ENCODE measurements at places on chromosomes 11 and 22. TPM values are rescaled to one million over a fixed set of nuclear protein-coding genes. Genes with fewer than 3 reads are reported as not detected.

Gene SNU13
- total RNA-seq, result 183 TPM

Gene TBX1
- 0.94 TPM for total RNA-seq

DNA sequence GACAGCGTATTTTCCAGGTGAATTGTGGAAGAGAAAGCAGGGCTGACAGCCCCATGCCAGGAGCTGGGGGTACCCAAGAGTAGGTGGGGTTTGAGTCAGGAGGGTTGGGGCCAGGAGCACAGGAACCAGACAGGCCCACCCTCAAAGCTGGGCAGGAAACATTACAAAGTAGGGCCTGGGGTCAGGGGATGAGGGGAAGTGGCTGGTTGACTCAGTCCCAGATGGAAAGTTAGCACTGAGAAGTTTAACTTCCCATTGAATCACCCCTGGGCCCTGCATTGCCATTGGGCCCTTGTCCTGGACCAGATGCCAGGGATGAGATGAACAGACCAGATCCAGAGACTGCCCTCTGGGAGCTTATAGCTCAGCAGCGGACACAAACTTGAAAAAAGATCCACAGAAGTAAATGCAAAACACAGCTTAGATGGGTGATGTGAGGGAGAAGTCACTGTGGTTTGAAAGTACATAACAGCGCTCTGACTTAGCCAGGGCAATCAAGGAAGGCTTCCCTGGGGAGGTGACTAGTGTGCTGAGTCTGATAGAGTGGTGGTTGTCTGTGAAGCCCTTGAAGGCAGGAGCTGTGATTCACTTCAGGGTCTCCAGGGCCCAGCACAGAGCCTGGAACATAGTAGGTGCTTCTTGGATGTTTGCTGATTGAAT lies 2.2 kb downstream of the MAFF start:
- DNase-seq, result no peak
- H3K4me3 ChIP-seq, result no peak overlapping the region
- H3K27me3 ChIP-seq, result no peaks in the 10 kb centered on the region
- peak overlapping the region; percentile 94 for H3K27ac ChIP-seq
- H3K4me1 ChIP-seq, result peaks cover 17% of the 10 kb centered on the region

Gene DERL3
- total RNA-seq, result 2.5 TPM

Gene IPO7
- total RNA-seq, result 135 TPM

DNA sequence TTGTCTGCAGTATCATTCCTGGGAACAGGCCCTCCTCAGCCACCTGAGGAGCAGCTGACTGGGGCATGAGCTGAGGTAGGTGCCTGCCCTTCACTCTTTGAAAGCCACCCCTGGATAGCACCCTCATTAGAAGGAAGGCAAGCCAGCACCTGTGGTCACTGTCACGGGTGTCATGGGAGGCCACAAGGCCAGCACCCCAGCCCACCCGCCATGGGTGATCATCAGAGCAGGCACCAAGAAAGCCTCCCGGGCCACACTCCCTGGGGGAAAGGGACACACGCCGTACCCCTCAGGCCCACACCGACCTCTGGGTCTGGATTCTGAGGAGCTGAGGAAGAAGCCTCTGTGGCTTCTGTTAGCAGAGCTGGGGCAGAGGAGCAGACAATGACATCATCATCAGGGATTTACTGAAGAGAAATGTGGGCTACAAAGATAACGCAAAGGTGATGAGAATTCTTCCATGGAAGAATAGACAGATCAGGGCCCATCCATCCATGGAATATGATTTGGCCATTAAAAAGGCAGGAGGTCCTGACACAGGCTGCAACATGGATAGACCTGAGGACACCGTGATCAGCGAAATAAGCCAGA lies 16.7 kb upstream of the NAP1L4 start:
- H3K27ac ChIP-seq, result no peak overlapping the region
- no peak for DNase-seq
- peaks cover 5% of the 10 kb centered on the region for H3K36me3 ChIP-seq
- no peak overlapping the region for H3K4me3 ChIP-seq
- H3K4me1 ChIP-seq, result no peaks in the 10 kb centered on the region
- H3K27me3 ChIP-seq, result no peaks in the 10 kb centered on the region

DNA sequence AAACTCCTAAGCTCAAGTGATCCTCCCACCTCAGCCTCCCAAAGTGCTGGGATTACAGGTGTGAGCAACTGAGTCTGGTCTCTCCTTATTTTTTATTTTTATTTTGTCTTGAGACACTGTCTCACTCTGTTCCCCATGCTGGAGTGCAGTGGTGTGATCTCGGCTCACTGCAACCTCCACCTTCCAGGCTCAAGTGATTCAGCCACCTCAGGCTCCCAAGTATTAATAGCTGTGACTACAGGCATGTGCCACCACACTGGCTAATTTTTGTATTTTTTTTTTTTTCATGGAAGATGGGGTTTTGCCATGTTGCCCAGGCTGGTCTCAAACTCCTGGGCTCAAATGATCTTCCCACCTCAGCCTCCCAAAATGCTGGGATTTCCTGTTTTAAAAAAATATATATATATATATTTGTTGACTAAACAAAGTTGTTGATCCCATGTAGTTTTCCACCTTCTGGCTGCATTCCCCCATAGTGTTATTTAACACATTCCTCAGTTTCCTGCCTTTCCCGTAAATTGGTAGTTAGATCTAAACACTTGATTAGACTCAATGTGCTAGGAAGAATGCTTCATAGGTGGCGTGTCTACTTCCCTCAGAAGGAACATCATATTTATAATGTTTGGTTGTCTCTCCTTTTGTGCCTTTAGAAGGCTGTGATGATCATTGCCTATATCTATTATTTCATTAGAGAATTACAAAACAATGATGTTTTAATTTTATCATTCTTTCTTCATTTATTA lies 38.8 kb downstream of the LRRC32 start:
- no peak overlapping the region for H3K4me3 ChIP-seq
- no peaks in the 10 kb centered on the region for H3K36me3 ChIP-seq
- no peaks in the 10 kb centered on the region for H3K27me3 ChIP-seq
- no peak for DNase-seq
- peak overlapping the region; percentile 85 for H3K27ac ChIP-seq

GRCh38 chr22:37088750-37089408 lies 20.6 kb downstream of the TMPRSS6 start:
- H3K27me3 ChIP-seq, result peaks cover 40% of the 10 kb centered on the region
- no peaks in the 10 kb centered on the region for H3K4me1 ChIP-seq
- no peak overlapping the region for H3K4me3 ChIP-seq
- no peak overlapping the region for H3K27ac ChIP-seq

DNA sequence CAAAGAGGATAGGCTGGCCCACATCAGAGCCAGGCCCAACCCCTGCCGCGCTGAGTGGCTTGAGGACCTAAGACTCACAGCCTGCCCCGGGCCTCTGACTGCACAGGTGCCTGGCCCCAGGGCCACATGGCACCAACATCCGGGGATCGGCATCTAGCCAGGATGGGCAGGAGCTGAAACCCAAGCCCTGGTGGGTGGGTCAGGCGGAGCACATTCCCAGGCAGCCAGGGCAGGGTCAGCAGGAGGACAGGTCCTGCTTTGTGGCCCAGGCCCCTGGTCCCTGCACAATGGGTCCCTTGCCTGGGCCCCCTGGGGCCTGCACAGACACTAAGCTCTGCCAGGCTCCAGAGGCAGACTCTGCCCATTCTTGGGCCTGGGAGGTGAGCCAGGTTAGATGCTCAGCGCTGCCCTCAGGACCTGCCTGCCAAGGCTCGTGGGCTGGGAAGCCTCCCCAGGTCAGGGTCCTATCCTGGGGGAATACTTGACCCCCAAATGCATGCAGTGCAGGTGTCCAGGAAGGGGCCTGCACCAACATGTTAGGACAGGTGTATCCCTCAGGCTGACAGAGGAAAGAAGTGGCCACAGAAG lies 33.5 kb downstream of the ARVCF start:
- no peak for DNase-seq
- no peaks in the 10 kb centered on the region for H3K27me3 ChIP-seq
- H3K4me1 ChIP-seq, result peaks cover 48% of the 10 kb centered on the region
- peaks cover 9% of the 10 kb centered on the region for H3K36me3 ChIP-seq
- no peak overlapping the region for H3K4me3 ChIP-seq

DNA sequence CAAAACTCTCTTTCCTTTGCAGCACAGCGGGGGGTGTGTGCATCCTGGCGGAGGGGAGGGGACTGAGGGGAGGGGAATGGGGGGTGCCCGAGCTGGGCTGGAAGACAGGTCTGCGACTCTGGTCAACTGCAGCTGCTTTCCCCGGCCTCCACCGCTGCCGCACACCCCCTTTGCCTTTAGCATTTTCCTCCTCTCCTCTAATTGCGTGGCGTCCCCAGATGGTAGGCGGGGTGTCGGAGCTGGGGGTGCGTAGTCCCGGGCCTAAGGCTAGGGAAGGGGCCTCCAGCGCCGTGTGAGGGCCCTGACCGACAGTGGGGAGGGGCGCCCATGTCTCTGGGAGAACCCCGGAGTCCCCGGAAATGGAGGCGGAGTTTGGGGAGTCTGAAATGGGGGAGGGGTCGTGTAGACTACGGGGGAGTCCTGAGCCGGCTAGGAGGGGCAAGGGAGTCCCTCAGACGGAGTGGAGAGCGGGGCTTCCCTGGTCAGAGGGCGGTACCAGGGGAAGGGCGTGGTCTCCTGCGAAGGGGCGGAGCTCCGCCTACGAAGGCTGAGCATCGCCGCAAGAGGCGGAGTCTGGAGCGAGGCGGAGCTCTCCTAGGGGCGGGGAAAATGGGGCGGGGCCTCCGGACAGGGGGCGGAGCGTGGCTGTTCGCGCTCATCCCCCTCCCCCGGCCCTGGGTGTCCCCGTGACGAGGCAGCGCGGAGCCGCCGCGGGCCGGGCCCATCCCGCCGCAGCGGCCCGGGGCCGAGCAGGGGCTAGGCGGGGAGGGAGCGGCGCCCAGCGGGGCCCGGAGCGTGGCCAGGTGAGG lies at the start of gene PELI3:
Gene PELI3 (plus strand): TSS at position 681 of the 809 bp plus-strand sequence. CDS start 1,224 bp downstream, outside the sequence.
- peak; percentile 92 for DNase-seq
- H3K27ac ChIP-seq, result peak within 1 kb of the TSS; percentile 84
- peaks cover 5% of the 10 kb centered on the region for H3K4me1 ChIP-seq
- no peaks in the 10 kb centered on the region for H3K36me3 ChIP-seq
- H3K4me3 ChIP-seq, result peak within 1 kb of the TSS; percentile 76

Gene TSPAN18
- 95.0 TPM for total RNA-seq

DNA sequence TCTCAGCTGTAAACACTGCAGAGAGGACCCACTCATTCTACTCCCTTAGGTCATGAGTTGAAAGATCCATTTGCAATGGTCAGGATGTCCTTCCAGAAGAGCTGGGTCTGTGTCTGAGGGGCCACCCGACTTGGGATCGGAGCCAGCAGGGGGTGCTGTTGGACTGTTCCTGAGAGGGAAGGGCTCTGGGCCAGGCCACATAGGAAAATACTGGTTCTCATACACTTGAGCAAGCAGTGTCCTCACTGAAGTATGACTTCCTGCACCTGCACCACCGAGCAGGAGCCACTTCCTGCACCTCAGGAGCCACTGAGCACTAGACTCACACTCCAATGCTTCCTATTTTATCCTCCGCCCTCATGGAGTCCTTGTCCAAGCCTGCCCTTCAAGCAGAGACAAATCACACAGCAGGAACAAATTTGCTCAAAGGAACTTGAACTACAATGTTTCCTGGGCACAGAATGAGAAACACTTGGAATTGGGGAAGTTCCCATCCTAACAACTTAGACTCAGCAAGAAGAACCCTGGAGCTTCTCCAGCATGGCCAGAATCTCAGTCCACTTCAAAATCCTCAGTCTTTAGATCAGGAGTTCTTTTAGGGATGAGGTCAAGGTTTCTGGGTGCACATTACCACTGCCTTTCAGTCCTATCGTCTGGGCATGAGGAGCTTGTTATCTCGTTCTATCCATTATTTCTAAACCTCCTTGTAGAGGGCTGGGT lies 36.6 kb upstream of the VPREB1 start:
- no peaks in the 10 kb centered on the region for H3K4me1 ChIP-seq
- H3K36me3 ChIP-seq, result no peaks in the 10 kb centered on the region
- peak; percentile 57 for DNase-seq
- H3K27ac ChIP-seq, result no peak overlapping the region
- H3K27me3 ChIP-seq, result peaks cover 66% of the 10 kb centered on the region

DNA sequence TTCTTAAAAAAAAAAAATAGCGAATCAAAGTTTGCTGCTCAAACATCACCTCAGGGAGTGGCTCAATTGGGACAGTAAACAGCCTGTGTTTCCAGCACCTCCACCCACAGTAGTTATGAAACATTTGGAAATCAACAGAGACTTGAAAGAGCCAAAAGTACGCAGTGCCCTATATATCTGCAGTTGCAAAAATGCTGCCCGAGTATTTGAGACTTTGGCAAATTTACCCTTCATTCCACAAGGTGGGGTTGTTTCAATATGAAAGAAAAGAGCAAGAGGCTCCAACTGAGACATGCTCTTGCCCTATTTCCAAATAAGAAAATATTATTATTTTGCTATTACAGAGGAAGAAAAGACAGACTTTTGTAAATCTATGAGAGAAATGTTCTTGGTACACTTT lies 851.1 kb upstream of the RAG2 start:
- no peaks in the 10 kb centered on the region for H3K4me1 ChIP-seq
- H3K27me3 ChIP-seq, result no peaks in the 10 kb centered on the region
- no peak overlapping the region for H3K27ac ChIP-seq
- H3K4me3 ChIP-seq, result no peak overlapping the region
- no peak for DNase-seq

GRCh38 chr22:35893698-35894097 lies 134.9 kb downstream of the RBFOX2 start:
- H3K27ac ChIP-seq, result peak overlapping the region; percentile 87
- peaks cover 74% of the 10 kb centered on the region for H3K4me1 ChIP-seq
- H3K4me3 ChIP-seq, result peak overlapping the region; percentile 49
- H3K27me3 ChIP-seq, result no peaks in the 10 kb centered on the region
- peak; percentile 65 for DNase-seq

DNA sequence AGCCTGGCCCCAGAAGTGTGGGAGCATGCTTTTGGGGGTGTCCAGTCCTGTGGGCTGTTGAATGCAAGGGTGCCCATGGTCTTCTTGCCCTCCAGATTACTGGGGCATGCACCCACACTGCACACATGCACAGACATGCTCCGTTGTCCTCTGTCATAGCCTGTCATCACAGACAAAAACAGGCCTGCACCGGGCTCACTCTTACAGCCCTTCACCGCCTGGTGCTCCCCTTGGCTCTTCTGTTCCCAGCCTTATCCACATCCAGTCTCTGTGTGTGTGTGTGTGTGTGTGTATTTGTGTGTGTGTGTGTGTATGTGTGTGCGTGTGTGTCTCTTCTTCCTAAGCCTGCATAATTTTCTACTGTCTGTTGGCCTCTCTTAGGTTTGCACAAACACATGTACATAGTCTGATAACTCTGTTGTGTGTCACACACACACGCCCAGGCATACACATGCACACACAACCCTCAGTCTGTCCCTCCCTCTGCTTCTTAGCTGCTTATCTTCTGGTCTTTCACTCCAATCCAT lies 23.4 kb upstream of the NECTIN1 start:
- no peak overlapping the region for H3K4me3 ChIP-seq
- no peaks in the 10 kb centered on the region for H3K36me3 ChIP-seq
- no peak for DNase-seq
- H3K27me3 ChIP-seq, result peaks cover 14% of the 10 kb centered on the region
- no peak overlapping the region for H3K27ac ChIP-seq

GRCh38 chr11:60530454-60531100 lies 15.4 kb downstream of the MS4A13 start:
- DNase-seq, result no peak
- no peak overlapping the region for H3K27ac ChIP-seq
- H3K27me3 ChIP-seq, result no peaks in the 10 kb centered on the region
- no peaks in the 10 kb centered on the region for H3K36me3 ChIP-seq
- no peak overlapping the region for H3K4me3 ChIP-seq

GRCh38 chr11:44539971-44540370 lies 25.5 kb upstream of the CD82 start:
- H3K4me3 ChIP-seq, result no peak overlapping the region
- DNase-seq, result no peak
- no peak overlapping the region for H3K27ac ChIP-seq
- H3K36me3 ChIP-seq, result no peaks in the 10 kb centered on the region
- no peaks in the 10 kb centered on the region for H3K27me3 ChIP-seq

GRCh38 chr11:121648306-121648705 lies 195.5 kb upstream of the SORL1-AS1 start:
- no peaks in the 10 kb centered on the region for H3K36me3 ChIP-seq
- no peak overlapping the region for H3K27ac ChIP-seq
- H3K27me3 ChIP-seq, result no peaks in the 10 kb centered on the region
- H3K4me3 ChIP-seq, result no peak overlapping the region

Gene MYOD1
- not detected for total RNA-seq

Gene ANO1
- 13.8 TPM for total RNA-seq

Gene MLC1
- total RNA-seq, result not detected

Data from heart right ventricle (tissue), 16 donors.